Small intestine (tissue), 16 donors: ENCODE measurements at places on chromosomes 5 and 9. TPM values are rescaled to one million over a fixed set of nuclear protein-coding genes. Genes with fewer than 3 reads are reported as not detected.

- H3K27ac ChIP-seq = no peak overlapping the region
- DNase-seq = no peak
These were observed 725.3 kb upstream of the PTPRD start for GRCh38 chr9:11338130-11338529.

- no peak overlapping the region for H3K4me3 ChIP-seq
- H3K4me1 ChIP-seq = no peaks in the 10 kb centered on the region
- no peak overlapping the region for H3K27ac ChIP-seq
- H3K27me3 ChIP-seq = no peaks in the 10 kb centered on the region
These were observed 1568.5 kb upstream of the WWC1 start for GRCh38 chr5:166722939-166723338.

GRCh38 chr5:138651058-138651766 lies 76.0 kb upstream of the HSPA9 start:
- H3K27ac ChIP-seq = no peak overlapping the region
- DNase-seq = no peak
- H3K4me1 ChIP-seq = no peaks in the 10 kb centered on the region
- H3K36me3 ChIP-seq = no peaks in the 10 kb centered on the region
- no peaks in the 10 kb centered on the region for H3K27me3 ChIP-seq
- H3K4me3 ChIP-seq = no peak overlapping the region

- no peak overlapping the region for H3K4me3 ChIP-seq
- H3K27ac ChIP-seq = peak overlapping the region; percentile 55
- H3K4me1 ChIP-seq = peaks cover 9% of the 10 kb centered on the region
- H3K36me3 ChIP-seq = no peaks in the 10 kb centered on the region
- peak; percentile 64 for DNase-seq
These were observed 9.9 kb downstream of the SH3RF2 start for GRCh38 chr5:145946112-145946861.

DNA sequence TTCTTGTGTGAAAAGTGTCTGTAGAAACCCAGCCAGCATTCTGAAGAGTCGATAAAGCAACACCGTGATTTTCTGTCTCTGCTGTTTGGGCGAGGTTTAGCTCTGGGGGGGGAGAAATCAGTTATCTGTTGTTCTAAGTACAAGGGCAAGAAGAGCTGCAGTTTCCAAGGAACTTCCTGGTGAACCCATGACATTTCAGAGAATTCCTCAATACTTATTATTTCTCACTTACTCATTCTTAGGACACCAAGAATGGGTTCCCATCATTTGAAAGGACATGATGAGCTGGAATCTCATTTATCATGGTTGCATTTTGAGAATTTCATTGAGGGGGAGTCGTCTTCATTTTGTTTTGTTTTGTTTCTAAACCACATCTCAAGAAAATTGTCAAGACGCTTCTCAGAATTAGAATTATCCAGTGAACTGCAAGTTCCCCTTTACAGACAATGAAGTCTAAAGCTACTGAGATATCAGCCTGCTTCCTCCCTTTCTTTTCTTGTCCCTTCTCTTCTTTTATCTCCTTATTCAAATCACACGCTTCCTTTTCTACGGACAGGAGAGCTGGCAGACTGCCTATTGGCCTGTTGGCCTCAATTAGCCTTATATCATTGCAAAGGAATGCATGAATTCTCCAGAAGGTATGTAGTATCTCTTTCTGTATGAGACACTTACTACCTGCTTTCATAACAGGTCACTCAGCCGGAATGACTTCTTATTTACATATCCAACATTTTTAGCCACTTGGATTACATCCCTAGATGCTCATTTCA lies 53.7 kb downstream of the ZNF462 start:
- no peak overlapping the region for H3K4me3 ChIP-seq
- DNase-seq = peak; percentile 91
- no peaks in the 10 kb centered on the region for H3K27me3 ChIP-seq

The SMIM27 gene
- 12.9 TPM for polyA plus RNA-seq

DNA sequence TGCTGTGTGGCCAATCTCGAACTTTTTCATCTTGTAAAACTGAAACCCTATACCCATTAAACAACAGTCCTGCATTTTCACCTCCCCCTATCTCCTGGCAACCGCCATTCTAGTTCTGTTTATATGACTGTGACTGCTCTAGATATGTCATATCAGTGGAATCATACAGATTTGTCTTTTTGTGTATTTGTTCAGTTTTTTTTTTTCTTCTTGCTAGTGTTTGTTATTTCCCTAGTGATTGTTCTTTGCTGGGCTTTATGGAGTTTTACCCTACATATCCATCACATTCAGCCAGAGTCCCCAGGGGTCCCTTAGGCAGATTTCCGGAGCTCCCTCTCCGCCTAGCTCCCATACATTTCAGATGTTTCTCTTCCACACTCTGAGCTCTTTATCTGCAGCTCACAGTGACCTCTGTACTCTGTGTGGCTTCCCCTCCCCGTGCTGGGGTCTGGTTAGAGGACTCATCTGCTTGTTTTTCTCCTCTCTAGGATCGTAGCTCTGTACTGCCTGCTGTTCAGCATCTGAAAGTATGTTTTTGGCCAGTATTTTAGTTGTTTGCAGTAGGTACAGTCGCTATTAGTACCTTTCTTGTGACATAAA lies 25.1 kb upstream of the CARTPT start:
- peak; percentile 75 for DNase-seq
- H3K36me3 ChIP-seq = no peaks in the 10 kb centered on the region
- H3K4me3 ChIP-seq = no peak overlapping the region
- H3K27ac ChIP-seq = no peak overlapping the region
- H3K4me1 ChIP-seq = no peaks in the 10 kb centered on the region

GRCh38 chr9:134252084-134252830 lies 74.0 kb upstream of the RXRA start:
- H3K36me3 ChIP-seq = no peaks in the 10 kb centered on the region
- no peak overlapping the region for H3K4me3 ChIP-seq
- DNase-seq = no peak
- no peak overlapping the region for H3K27ac ChIP-seq

The FRRS1L gene
- 0.85 TPM for polyA plus RNA-seq

The TMEM232 gene
- polyA plus RNA-seq = 0.97 TPM

The SHISAL2B gene
- not detected for polyA plus RNA-seq

DNA sequence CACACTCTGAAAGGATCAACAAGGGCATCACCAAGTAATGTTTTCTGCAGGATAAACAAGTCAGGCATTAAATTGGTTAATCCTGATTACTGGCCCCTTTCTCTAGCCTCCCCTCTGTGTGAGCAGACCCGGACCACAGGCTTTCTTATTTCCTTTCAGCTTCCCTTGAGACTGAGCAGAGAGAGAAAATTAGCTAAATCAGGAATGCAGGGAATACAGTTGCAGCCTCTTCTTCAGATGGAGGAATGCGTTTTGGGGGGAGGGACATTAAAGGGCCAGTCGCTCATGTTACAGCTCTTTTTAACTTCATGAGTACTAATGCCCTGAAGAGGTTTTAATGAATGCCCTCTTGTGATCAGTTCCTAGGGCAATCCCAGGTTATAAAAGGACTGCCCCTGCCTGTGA lies 19.8 kb downstream of the PCDHAC2 start:
- no peak overlapping the region for H3K27ac ChIP-seq
- H3K36me3 ChIP-seq = no peaks in the 10 kb centered on the region
- no peaks in the 10 kb centered on the region for H3K27me3 ChIP-seq
- no peaks in the 10 kb centered on the region for H3K4me1 ChIP-seq

- no peak overlapping the region for H3K27ac ChIP-seq
- H3K36me3 ChIP-seq = no peaks in the 10 kb centered on the region
- H3K27me3 ChIP-seq = peaks cover 5% of the 10 kb centered on the region
- H3K4me3 ChIP-seq = no peak overlapping the region
- H3K4me1 ChIP-seq = no peaks in the 10 kb centered on the region
- peak; percentile 32 for DNase-seq
These were observed 13.1 kb upstream of the IFNA14 start for GRCh38 chr9:21252721-21253547.

- H3K27ac ChIP-seq = no peak overlapping the region
- no peaks in the 10 kb centered on the region for H3K36me3 ChIP-seq
- no peak for DNase-seq
- H3K27me3 ChIP-seq = no peaks in the 10 kb centered on the region
These were observed 159.9 kb upstream of the RAI14 start for GRCh38 chr5:34496260-34496691.

DNA sequence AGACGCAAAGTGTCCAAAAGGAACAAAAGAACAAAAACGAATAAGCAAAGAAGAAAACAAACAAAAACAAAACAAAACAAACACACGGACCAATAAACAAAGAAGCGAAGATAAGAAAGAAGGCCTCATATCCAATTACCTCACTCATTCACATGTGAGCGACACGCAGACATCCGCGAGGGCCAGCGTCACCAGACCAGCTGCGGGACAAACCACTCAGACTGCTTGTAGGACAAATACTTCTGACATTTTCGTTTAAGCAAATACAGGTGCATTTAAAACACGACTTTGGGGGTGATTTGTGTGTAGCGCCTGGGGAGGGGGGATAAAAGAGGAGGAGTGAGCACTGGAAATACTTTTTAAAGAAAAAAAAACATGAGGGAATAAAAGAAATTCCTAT lies 28.3 kb upstream of the WWC1 start:
- H3K27ac ChIP-seq = no peak overlapping the region
- H3K4me3 ChIP-seq = no peak overlapping the region
- no peak for DNase-seq
- H3K27me3 ChIP-seq = no peaks in the 10 kb centered on the region

DNA sequence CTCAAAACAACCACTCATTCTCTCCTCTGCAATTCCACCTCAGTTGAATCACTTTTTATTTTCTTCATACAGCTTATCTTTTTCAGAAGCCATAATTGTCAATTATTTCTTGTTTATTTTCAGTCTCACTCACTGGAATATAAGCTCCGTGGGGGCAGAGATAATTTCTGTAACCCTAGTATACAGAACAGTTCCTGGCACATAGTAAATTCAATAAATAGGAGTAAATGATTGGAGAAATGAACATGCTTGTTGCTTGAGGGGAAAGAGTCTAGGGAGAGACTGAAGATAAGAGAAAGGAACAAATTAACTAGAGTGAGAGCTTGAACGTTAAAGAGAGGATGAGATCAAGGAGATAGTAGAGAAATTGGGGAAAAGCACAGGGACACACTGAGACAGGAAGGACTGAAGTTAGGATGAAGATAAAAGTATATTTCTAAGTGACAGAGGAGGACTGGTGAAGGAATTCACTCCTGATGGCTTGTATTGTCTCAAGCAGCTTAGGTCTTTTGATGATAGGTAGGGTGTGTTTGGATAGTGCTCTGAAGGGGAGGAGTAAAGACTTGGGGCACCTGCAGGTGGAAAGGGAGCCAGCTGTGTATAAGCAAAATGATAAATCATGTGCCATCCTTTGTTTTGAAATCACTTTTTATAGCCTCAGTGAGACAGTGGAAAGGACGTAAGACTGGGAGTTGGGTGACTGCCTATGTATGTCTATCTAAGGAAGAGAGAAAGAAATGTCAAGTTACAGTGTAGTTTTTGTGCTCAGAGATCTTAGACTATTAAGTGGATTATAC lies 2.2 kb downstream of the NAA35 start:
- H3K4me3 ChIP-seq = no peak overlapping the region
- no peaks in the 10 kb centered on the region for H3K4me1 ChIP-seq
- no peaks in the 10 kb centered on the region for H3K27me3 ChIP-seq
- peak overlapping the region; percentile 4 for H3K27ac ChIP-seq

- H3K27ac ChIP-seq = no peak overlapping the region
- no peaks in the 10 kb centered on the region for H3K36me3 ChIP-seq
- H3K27me3 ChIP-seq = no peaks in the 10 kb centered on the region
- DNase-seq = no peak
- H3K4me1 ChIP-seq = no peaks in the 10 kb centered on the region
These were observed 172.6 kb upstream of the ZNF608 start for GRCh38 chr5:124919076-124919475.

DNA sequence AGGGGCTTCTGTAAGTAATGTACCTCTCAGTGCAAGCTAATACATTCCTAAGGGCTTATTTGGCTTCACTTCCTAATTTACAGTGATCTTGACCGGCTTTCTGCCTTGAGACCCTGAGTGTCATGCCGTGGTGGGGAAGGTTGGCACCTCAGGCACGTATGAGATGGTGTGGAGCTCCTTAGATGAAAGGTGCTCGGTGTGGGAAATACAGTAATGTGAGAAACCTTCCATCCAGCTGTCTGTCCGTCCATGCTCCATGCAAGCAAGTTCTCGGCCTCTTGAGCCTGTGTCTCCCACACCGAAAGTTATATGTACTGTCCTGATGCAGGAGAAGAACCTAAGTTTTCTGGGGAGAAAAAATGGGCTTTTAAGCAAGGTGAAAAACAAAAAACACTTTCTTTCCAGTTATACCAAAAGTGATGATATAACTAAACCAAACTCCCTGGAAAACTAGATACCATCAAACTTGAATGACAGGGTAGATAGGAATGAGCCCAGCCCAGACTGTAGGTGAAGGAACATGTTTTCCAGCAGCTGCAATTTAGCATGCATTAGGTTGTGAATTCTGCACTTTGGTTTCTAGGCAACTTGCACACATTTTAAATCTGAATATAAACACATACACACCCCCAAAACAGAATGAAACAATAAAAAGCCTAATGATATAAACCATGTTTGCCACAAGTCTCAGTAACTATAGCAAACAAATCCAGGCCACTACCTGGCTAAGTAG lies 279.6 kb downstream of the FANCC start:
- H3K4me3 ChIP-seq = no peak overlapping the region
- peaks cover 16% of the 10 kb centered on the region for H3K4me1 ChIP-seq
- DNase-seq = no peak
- H3K27ac ChIP-seq = peak overlapping the region; percentile 8

The PTGES gene
- polyA plus RNA-seq = not detected

The EQTN gene
- polyA plus RNA-seq = 0.30 TPM

- no peak overlapping the region for H3K4me3 ChIP-seq
- DNase-seq = no peak
- no peaks in the 10 kb centered on the region for H3K27me3 ChIP-seq
- H3K36me3 ChIP-seq = no peaks in the 10 kb centered on the region
- no peaks in the 10 kb centered on the region for H3K4me1 ChIP-seq
- no peak overlapping the region for H3K27ac ChIP-seq
These were observed 374.9 kb upstream of the IRX1 start for GRCh38 chr5:3220638-3221288.

The COL27A1 gene
- 123 TPM for polyA plus RNA-seq

The ARL10 gene
- under 0.01 TPM for polyA plus RNA-seq

DNA sequence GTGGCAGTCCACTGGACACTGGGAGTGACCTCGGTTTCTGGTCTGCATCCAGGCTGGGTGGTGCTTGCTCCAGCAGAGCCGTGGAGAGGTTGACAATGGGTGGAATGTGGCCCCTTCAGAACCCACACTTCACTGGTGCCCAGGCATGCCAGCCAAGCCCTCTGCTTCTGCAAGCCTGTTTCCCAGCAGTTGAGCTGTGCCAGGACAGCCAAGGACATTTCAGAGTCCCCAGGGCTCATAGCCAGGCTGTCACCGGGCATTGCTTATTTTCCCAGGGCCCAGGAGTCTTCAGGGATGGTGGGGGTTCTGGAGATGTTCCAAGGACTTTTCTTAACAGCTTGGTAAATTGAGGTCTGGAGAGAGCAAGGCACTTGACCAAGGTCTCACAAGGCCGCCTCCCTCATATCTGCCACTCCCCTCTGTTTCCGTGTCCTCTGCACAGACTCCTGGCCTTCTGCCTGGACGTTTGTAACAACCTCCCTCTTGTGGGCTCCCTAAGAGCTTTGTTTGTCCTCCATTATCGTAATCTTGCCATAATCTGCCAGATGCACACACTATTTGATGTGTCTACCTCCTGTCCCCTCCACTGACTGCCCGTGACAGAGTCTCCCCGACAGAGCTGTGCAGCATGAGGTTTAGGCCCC lies 3.8 kb upstream of the NDST1 start:
- no peaks in the 10 kb centered on the region for H3K27me3 ChIP-seq
- H3K4me1 ChIP-seq = peaks cover 35% of the 10 kb centered on the region
- H3K4me3 ChIP-seq = no peak overlapping the region

The CHSY3 gene
- not detected for polyA plus RNA-seq

GRCh38 chr9:34987160-34987901 lies 2.2 kb upstream of the DNAJB5 start:
- no peak for DNase-seq
- H3K27me3 ChIP-seq = no peaks in the 10 kb centered on the region
- no peaks in the 10 kb centered on the region for H3K4me1 ChIP-seq
- H3K36me3 ChIP-seq = no peaks in the 10 kb centered on the region
- H3K27ac ChIP-seq = peak overlapping the region; percentile 26
- no peak overlapping the region for H3K4me3 ChIP-seq

The PCDHGA2 gene
- polyA plus RNA-seq = not detected
